CD4-positive, CD25-positive, alpha-beta regulatory T cell (primary cell): ENCODE measurements at places on chromosomes 3 and 15. TPM values are rescaled to one million over a fixed set of nuclear protein-coding genes. Genes with fewer than 3 reads are reported as not detected.
A peak's percentile ranks its signal among the peaks of the same experiment; 100 is the strongest.

DNA sequence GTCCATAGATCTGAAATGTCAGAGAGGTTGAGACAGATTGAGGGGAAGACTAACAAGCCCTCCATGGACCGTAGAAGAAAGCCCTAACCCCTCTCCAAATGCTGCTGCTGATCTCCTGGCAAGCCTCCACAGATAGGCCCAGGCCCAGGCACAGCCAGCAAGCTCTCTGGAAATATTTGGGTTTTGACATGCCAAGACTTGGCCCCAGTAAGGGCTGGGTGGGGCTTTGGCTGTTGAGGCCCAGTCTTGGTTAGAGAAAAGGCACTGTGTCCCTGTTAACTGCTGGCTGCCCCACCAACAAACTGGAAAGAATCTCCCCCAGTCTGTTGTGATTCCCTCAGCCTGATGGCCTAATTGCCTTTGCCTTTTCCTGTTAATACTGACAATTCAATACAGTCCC, 208.8 kb upstream of the CTDSPL start:
- no peak for DNase-seq

GRCh38 chr3:194750491-194750828, 64.8 kb downstream of the FAM43A start:
- DNase-seq: no peak

- no peak for DNase-seq
Measured at GRCh38 chr15:31293655-31294054, 33.0 kb upstream of the KLF13 start.

- DNase-seq: no peak
Measured at GRCh38 chr3:11275926-11276325, 3.7 kb downstream of the ATG7 start.

GRCh38 chr15:92846741-92847140, 53.4 kb upstream of the CHD2 start:
- no peak for DNase-seq

DNA sequence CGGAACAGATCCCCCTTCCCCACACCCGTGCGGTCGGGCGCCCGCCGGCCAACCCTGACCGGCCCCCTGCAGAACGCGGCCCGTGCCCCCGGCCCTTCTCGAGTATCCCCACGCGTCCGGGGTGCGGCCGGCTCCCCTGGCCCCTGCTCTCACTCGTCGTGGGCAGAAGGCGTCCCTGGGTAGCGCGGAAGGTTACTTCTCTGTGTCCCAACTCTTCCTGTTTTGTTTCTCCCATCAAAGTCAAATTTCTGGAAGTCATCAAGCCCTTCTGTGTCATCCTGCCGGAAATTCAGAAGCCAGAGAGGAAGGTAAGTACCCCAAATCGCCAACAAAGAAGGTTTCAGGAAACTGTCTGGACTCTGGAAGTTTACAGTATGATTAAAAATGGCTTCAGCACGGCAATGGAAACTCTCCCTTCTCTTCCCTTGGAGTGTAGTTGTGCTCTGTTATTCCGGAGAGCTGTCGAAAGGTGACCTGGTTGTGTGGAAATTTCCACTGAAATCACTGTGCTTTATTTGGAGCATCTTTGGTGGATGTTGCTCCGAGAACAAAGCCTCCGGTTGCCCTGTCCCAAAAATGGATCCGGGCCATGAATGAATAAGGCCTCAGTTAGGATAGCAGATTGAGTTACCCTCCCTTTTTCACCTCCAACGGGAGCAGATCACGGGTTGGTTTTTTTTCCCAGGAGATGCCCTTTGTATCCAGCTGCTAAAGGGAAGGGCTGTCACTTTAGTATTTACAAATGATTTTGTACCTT, 536 bp downstream of the SEC61A1 start:
- DNase-seq: no peak

- no peak for DNase-seq
Measured at GRCh38 chr3:57877116-57877515, 121.0 kb downstream of the SLMAP start.

- DNase-seq: no peak
Measured at GRCh38 chr3:194748225-194748624, 62.5 kb downstream of the FAM43A start.

DNA sequence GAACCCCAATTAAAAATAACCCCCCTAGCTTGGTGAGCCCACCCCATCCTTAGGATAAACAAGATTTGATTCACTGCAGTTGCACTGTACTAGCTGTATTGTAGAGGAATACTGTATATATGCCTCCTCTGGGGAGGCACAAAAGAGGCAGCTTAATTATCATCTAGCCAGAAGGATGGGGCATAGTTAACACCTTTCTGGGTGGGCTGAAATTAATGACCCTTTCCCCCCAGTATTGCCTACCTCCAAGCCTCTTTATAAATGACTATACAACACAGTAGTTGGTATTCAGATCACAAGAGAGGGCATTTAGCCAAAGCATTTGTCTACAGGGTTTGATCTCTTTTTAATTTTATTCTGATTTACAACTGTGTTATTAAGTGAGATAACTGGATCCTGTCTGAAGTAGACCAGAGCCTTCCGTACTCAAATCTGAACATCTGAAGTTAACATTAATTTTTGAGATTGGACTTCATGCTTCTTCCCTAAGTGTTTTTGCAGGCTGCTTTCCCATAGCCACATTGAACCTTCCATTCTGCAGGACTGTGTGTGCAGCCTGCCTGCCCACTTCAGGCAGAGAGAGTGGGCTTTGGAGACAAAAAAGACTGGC, 807.0 kb upstream of the ARRDC4 start:
- DNase-seq: no peak

DNA sequence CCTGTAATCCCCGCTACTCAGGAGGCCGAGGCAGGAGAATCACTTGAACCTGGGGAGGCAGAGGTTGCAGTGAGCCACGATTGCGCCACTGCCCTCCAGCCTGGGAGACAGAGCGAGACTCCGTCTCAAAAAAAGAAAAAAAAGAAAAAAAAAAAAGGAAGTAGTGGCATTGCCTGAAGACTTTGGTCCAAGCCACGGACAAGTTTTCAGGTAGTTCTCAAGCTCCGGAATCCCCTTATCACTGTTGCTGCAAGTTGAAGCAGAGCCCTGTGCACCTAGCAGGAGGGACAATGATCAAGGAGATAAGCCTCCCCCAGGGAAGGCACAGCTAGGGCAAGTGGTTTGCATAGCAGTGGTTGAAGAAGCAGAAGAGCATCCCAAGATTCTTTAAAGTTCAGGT, 97.6 kb downstream of the MEX3B start:
- DNase-seq: no peak

DNA sequence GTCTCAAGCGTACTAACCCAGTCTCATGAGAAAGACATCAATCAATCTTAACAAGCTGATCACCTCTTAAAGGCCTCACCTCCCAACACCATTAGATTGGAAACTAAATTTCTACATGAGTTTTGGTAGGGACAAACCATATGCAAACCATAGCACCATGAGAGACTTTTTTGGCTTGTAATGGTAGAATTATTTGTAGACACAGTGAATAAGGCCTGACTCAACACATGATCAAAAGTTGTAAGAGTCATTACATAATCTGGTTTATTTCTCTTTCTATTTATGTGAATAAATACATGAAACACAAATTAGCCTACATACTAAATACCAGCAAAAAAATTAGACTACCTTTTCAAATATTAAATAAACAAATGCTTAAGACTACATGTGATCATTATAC, 183.3 kb upstream of the EPHA6 start:
- no peak for DNase-seq

DNA sequence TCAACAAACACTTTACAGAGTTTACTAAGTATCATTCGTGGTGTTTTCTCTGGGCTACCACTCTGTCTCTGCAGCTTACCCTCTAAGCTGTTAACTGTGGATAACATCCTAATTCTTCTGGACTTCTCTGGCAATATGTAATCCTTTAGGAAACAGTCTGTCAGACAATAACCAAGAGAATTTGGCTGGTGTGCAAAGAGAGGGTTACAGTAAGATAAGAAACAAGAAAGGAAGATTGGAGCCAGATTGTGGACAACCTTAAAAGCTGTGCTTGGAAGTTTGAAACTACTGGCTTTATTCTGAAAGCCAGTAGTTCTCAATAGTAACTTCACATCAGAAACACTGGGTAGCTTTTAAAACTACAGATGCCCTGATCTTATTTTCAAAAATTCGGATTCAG, 778 bp downstream of the ARL6 start:
- DNase-seq: no peak

DNA sequence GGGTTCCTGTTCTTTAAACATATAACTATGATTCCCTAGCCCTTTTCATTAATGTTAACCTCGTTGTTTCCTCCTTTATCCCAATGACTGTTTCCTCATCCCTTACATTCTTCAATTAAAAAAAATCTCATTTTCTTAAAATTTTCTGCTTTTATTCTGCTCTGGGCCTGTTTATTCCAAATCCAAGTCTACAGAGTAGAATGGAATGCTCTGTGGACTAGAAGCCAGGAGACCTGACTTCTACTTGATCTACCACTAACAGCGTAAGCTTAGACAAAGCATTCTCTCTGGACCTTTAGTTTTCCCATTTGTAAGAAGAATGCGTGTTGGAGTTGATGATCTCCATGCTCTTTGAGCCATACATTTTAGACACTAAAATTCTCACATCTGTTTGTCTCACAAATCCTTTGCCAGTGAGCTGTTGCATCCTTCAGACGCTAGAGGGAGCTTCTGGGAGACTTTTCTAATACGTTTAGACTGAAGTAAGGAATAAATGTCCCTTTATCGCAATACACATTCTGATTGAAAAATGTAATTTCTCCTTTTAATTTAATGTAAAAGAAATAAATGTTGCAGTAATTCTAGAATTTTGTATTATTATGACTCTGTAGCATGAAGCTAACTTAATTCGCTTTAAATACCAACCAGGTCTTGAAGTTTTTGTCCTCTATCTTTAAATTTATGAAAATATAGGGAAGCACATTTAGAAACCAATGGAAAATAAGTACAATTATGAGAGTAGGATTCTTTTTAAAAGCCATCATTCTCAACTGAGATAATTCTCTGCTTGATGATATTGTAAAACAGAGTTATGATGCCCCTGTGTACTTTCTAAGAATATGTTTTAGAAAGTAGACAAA, 21.7 kb upstream of the GMNC start:
- DNase-seq: no peak

DNA sequence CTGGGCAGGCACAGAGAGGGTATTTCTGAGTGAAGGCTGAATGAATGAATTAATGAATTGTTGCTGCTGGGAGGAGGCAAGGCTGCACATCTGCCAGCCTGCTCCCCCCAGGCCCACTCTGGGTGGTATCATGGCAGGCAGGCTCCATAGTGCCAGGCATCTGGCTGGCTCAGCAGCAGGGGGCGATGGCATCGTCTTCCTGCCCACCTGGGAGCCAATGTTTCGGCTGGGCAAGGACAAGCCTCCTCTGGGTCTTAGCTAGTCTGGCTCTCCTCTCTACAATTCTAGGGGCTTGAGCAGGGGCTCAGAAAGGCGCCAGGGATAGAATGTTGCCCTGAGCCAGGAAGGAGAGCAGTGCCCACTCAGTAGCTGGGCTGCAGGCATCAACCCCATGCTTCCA, 1.7 kb upstream of the TLR9 start:
- DNase-seq: no peak

- no peak for DNase-seq
Measured at GRCh38 chr3:134453631-134454030, 32.2 kb downstream of the ANAPC13 start.

GRCh38 chr15:43934480-43934879, 107.7 kb downstream of the WDR76 start:
- DNase-seq: no peak

DNA sequence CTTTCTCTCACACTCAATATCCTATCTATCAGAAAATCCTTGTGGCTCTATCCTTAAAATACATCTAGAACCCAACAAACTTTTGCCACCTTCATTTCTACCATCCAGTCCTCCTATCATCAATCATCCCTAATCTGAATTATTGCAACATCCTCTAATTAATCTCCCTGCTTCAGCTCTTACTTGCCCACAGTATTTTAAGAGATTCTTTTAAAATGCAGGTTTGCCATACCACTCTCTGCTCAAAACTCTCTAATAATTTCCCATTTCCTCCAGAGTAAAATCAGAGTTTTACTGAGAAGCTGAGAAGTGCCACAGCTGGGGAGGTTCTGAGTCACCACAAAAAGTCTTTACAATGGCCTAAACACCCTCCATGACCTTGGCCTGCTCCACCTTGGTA, 234.3 kb upstream of the ZPLD1 start:
- no peak for DNase-seq

DNA sequence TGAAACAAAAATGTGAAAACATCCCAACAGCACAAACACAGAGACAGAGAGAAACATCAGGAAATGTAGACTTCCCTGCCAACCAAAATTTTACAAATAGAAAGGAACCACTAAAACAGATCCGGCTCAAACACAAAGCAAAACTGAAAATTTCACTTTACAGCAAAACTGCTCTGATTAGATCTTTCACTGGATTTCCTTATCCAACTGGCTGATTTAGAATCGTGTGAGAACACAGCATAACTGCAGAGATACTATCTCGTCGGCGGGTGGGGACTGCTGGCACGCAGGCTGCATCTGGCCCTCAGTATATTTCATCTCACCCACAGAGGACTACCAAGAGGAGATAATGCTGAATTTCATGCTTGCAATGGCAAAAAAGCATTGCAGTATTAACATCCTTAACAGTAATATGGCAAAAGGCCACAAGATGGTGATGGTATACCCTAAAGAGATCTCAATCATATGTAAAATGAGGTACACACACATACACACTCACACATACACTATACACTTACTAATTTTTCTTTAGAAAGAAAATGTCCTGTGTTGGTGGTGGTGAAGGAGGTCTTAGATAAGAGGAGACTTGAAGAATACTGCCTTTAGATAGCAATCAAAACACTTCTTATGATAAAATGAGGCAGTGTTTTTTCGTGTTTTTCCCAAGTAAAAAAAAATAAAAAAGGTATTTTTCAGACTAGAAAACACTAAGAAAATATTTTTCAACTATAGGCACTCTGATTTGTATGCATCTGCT, 10.6 kb upstream of the LEO1 start:
- peak; percentile 86 for DNase-seq

DNA sequence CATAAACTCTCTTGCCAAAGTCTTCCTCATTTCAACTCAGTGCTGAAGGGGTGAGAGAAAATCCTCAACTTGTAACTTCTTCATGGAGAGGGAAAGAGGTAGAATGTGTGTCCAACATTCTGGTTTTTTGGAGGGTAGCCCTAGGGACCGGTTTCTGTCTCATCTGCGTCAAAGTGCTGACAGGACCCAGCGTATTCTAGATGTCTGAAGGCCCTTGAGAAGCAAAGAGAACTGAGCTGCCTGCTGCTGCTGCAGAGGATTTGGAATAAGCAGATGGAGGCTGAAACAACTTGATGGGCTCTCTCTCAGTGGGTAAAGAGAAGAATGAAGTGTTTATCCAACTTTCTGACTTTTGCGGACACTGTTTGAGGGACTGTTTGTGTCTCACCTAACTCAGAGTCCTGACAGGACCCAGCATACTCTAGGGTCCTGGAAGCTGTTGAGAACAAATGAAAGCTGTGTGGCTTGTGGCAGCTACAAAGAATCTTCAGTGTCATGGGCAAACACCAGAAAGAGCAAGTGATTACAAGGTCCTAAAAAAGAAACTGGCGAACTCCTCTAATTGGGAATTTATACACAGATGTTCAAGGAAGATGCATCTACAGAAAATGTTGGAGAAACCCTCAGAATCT, 174.4 kb downstream of the SI start:
- DNase-seq: no peak

The NMD3 gene
- total RNA-seq: 44.7 TPM

The TICRR gene
- 0.30 TPM for total RNA-seq

The TRPM1 gene
- not detected for total RNA-seq

The SCN11A gene
- total RNA-seq: not detected

The SLC22A13 gene
- 0.76 TPM for total RNA-seq

The SENP8 gene
- 0.15 TPM for total RNA-seq

The CYP1A1 gene
- not detected for total RNA-seq

The SLMAP gene
- total RNA-seq: 84.9 TPM

The DNASE1L3 gene
- not detected for total RNA-seq

The NOX5 gene
- total RNA-seq: not detected

The CHDH gene
- total RNA-seq: 4.3 TPM

The LEKR1 gene
- 0.99 TPM for total RNA-seq
